Activated naive CD8-positive, alpha-beta T cell treated with anti-CD3 and anti-CD28 coated beads for 36 hours (primary cell): ENCODE measurements at places on chromosomes 6 and 20. TPM values are rescaled to one million over a fixed set of nuclear protein-coding genes. Genes with fewer than 3 reads are reported as not detected.

DNA sequence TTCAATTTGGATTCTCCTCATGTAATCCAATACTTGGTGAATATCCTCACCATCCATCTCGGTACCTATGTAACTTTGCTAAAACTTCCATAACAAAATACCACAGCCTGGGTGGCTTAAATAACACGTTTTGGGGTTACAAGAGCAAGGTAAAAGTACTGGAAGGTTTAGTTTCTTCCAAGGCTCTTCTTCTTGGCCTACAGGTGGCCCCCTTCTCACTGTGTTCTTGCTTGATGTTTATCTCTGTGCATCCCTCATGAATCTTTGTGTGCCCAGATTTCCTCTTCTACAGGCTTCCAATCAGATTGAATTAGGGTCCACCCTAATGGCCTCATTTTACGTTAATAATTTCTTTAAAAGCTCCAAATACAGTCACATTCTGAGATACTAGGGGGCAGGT lies 163.3 kb upstream of the HCRTR2 start:
- H3K36me3 ChIP-seq = no peaks in the 10 kb centered on the region
- no peaks in the 10 kb centered on the region for H3K4me1 ChIP-seq
- H3K27ac ChIP-seq = no peak overlapping the region
- no peak overlapping the region for H3K4me3 ChIP-seq
- DNase-seq = no peak

GRCh38 chr6:39929039-39929732 lies 5.1 kb downstream of the MOCS1 start:
- H3K27ac ChIP-seq = no peak overlapping the region
- H3K27me3 ChIP-seq = no peaks in the 10 kb centered on the region
- DNase-seq = no peak
- H3K36me3 ChIP-seq = peaks cover 6% of the 10 kb centered on the region

GRCh38 chr20:58179432-58180099 lies 48.9 kb downstream of the ANKRD60 start:
- peaks cover 19% of the 10 kb centered on the region for H3K27me3 ChIP-seq
- peaks cover 13% of the 10 kb centered on the region for H3K4me1 ChIP-seq
- no peak overlapping the region for H3K27ac ChIP-seq
- H3K4me3 ChIP-seq = peak overlapping the region; percentile 50

DNA sequence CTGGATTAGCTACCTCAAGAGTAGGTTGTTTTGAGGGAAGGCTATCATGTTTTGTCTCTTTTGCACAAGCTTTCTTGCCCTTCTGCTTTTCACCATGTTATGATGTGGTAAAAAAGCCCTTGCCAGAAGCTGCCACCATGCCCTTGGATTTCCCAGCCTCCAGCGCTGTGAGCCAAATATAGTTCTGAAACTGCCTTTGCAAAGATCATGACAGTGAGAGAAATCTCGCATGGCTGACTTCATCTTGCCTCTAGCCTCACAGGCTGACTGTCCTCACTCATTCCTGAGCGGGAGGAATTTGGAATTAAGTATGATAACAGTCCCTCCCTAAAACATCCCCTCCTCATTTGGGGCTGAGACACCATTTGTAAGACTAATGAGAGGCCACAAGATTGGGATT lies 207.7 kb downstream of the BTBD9 start:
- H3K4me1 ChIP-seq = peaks cover 13% of the 10 kb centered on the region
- H3K36me3 ChIP-seq = peaks cover 21% of the 10 kb centered on the region
- DNase-seq = no peak
- no peak overlapping the region for H3K27ac ChIP-seq
- no peak overlapping the region for H3K4me3 ChIP-seq
- no peaks in the 10 kb centered on the region for H3K27me3 ChIP-seq

GRCh38 chr20:7765221-7765620 lies 175.0 kb downstream of the HAO1 start:
- H3K4me3 ChIP-seq = no peak overlapping the region
- H3K27me3 ChIP-seq = peaks cover 3% of the 10 kb centered on the region
- no peaks in the 10 kb centered on the region for H3K36me3 ChIP-seq
- no peak overlapping the region for H3K27ac ChIP-seq

The SLC35D3 gene
- not detected for total RNA-seq

The SUMO4 gene
- total RNA-seq = 2.3 TPM

- H3K27ac ChIP-seq = peak overlapping the region; percentile 34
- no peak for DNase-seq
- no peak overlapping the region for H3K4me3 ChIP-seq
- peaks cover 72% of the 10 kb centered on the region for H3K4me1 ChIP-seq
- H3K27me3 ChIP-seq = no peaks in the 10 kb centered on the region
Observed at GRCh38 chr6:45433533-45434380, 56.0 kb upstream of the SUPT3H start.

DNA sequence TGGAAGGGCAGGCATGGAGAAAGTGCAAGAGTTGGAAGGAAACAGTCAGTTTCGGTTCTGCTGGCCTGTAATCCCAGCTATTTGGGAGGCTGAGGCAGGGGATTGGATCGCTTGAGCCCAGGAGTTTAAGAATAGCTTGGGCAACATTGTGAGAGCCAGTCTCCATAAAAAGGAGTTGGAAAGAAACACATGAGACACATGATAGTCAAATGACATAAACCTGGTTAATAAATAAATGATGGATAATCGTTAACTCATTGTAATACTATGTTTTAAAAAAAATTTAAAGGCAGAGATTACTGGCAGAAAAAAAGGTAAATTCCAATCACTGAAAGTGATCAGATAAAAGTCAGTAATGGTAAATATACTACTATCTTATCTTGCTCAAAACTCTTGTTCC lies 37.2 kb upstream of the PHACTR1 start:
- H3K4me1 ChIP-seq = no peaks in the 10 kb centered on the region
- peaks cover 23% of the 10 kb centered on the region for H3K27me3 ChIP-seq
- no peaks in the 10 kb centered on the region for H3K36me3 ChIP-seq
- H3K27ac ChIP-seq = no peak overlapping the region
- DNase-seq = no peak

The EDN3 gene
- total RNA-seq = not detected

DNA sequence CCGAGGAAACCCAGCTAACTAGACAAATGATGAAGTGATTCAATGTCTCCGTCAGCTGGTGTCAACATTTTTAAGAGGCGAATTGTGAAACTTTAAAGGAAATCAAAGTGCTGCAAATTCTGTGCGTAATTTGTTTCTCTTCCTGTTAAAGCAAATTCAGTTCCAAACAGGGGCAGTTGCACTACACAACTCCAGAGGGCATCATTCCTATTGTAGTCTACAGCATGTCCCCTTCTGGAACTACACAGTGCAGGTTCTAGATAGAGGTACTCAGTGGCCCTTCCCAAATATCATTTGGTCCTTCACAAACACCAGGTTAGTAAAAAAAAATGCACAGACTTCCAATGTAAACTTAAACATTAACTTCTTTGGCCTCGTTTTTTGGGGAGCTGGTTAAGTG lies 38.3 kb upstream of the SMLR1 start:
- peaks cover 2% of the 10 kb centered on the region for H3K4me1 ChIP-seq
- DNase-seq = no peak
- H3K4me3 ChIP-seq = no peak overlapping the region
- peaks cover 3% of the 10 kb centered on the region for H3K27me3 ChIP-seq
- H3K27ac ChIP-seq = no peak overlapping the region

The TMEM151B gene
- total RNA-seq = not detected

GRCh38 chr6:104682722-104683643 lies 176.7 kb downstream of the HACE1 start:
- H3K36me3 ChIP-seq = peaks cover 3% of the 10 kb centered on the region
- no peak overlapping the region for H3K27ac ChIP-seq
- peak; percentile 57 for DNase-seq
- H3K27me3 ChIP-seq = no peaks in the 10 kb centered on the region

- H3K27me3 ChIP-seq = peaks cover 11% of the 10 kb centered on the region
- DNase-seq = no peak
- no peak overlapping the region for H3K27ac ChIP-seq
Observed at GRCh38 chr6:127458817-127459216, 372 bp downstream of the KIAA0408 start.

The CRYBG1 gene
- total RNA-seq = 20.4 TPM

The HECA gene
- total RNA-seq = 39.9 TPM

The MEI4 gene
- total RNA-seq = not detected
